ENCODE measurements at places on chromosomes 2 and 18. TPM values are rescaled to one million over a fixed set of nuclear protein-coding genes. Genes with fewer than 3 reads are reported as not detected.
A peak's percentile ranks its signal among the peaks of the same experiment; 100 is the strongest.

GRCh38 chr18:6994771-6995430 is 122.7 kb downstream of the LAMA1 start:
- no peaks in the 10 kb centered on the region for H3K36me3 ChIP-seq
- H3K4me1 ChIP-seq: no peaks in the 10 kb centered on the region
- H3K27ac ChIP-seq: no peak overlapping the region
- peak overlapping the region; percentile 8 for H3K4me3 ChIP-seq
- DNase-seq: peak; percentile 25

DNA sequence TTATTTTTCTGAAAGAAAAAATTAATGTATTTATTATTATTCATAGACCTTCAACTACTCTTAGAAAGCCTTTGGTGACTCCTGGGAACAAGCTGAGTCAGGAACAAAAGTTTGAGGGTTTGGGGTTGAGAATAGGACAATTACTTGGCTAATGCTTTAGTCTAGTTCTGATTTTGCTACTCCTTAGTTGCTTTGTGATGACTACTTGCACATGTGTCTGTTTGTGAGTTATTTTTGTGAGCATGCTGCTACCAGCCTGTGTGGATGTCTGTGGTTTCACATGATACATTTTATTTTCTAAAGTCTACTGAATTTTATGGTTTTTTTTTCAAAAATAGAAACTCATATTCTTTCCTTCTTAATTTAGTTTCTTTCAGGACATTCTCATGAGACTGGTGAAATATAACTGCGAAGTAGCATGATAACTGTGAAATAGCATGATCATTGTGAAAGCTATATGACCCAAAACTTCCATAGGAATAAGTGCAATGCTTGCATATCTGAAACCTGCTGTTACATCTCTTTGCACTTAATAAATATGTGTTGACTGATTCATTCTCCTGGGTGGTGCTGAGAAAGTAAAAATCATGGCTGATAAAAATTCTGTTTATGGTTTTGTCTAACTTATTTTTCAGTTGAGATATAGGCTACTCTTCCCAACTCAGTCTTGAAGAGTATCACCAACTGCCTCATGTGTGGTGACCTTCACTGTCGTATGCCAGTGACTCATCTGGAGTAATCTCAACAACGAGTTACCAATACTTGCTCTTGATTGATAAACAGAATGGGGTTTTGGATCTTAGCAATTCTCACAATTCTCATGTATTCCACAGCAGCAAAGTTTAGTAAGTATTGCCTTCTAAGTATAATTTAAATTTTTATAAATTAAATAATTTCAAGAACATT is 17.9 kb upstream of the IL18R1 start:
- H3K36me3 ChIP-seq: no peaks in the 10 kb centered on the region
- H3K27me3 ChIP-seq: no peaks in the 10 kb centered on the region
- peak; percentile 38 for DNase-seq
- H3K4me1 ChIP-seq: peaks cover 3% of the 10 kb centered on the region

GRCh38 chr2:43444989-43445645 is 150.7 kb downstream of the THADA start:
- no peak for DNase-seq
- H3K36me3 ChIP-seq: no peaks in the 10 kb centered on the region
- no peaks in the 10 kb centered on the region for H3K4me1 ChIP-seq

Gene DSG4
- polyA plus RNA-seq: not detected

Gene DNAH7
- 0.49 TPM for polyA plus RNA-seq

DNA sequence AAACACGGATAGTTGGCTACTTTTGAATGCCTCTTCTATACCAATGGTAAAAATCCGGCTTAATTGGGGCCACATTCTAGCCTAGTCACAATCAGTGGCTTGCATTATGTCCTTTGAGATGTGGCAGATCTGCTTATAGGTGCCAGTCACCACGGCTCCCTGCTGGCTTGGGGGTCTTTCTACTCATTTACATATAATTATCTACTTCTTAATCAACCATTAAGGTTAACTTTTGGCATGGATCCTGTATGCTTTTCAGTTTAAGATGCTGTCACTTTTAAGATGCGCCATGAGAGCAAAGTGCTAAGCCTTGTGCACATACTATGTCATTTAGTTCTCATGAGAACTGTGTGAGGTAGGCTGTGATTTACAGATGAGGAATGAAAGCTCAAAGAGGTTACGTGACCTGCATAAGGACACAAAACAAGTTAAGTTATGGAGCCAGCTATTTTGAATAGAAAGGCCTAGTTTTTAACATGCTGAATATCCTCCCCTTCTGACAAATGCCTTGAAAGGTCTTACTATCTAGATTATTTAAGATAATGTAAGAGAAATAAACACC is 4.1 kb downstream of the NEDD4L start:
- no peaks in the 10 kb centered on the region for H3K27me3 ChIP-seq
- peaks cover 8% of the 10 kb centered on the region for H3K4me1 ChIP-seq
- no peaks in the 10 kb centered on the region for H3K36me3 ChIP-seq
- no peak for DNase-seq
- no peak overlapping the region for H3K4me3 ChIP-seq

DNA sequence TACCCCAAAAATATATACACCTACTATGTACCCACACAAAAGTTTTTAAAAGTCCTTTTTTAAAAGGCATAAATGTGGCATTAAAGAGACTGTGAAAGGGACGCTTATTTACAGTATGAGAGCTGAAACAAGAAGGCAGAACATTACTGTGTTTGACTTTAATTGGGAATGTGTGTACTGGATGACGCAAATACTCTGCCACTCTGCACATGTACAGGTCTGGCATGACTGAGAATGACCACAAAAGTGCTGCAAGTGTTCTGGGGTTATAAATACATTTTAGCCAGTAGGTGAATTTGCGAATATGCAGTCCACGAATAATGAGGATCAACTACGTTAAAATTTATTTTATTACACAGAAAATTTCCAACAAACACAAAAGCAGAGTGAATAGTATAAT is 11.4 kb downstream of the DARS1 start:
- DNase-seq: no peak
- no peaks in the 10 kb centered on the region for H3K4me1 ChIP-seq
- peaks cover 2% of the 10 kb centered on the region for H3K36me3 ChIP-seq
- H3K27me3 ChIP-seq: no peaks in the 10 kb centered on the region
- H3K27ac ChIP-seq: no peak overlapping the region

- no peak for DNase-seq
- no peaks in the 10 kb centered on the region for H3K4me1 ChIP-seq
- no peaks in the 10 kb centered on the region for H3K27me3 ChIP-seq
- H3K27ac ChIP-seq: no peak overlapping the region
- no peak overlapping the region for H3K4me3 ChIP-seq
- H3K36me3 ChIP-seq: no peaks in the 10 kb centered on the region
These were observed 30.4 kb upstream of the ASB18 start for GRCh38 chr2:236294647-236295046.

- DNase-seq: peak; percentile 41
- no peaks in the 10 kb centered on the region for H3K27me3 ChIP-seq
- H3K36me3 ChIP-seq: no peaks in the 10 kb centered on the region
- H3K4me3 ChIP-seq: no peak overlapping the region
These were observed 256.0 kb downstream of the DCDC2C start for GRCh38 chr2:3959372-3959771.

- H3K36me3 ChIP-seq: peaks cover 3% of the 10 kb centered on the region
- DNase-seq: no peak
- H3K27me3 ChIP-seq: no peaks in the 10 kb centered on the region
- H3K4me3 ChIP-seq: no peak overlapping the region
These were observed 109.4 kb downstream of the SPTBN1 start for GRCh38 chr2:54565551-54565950.

Measured in fibroblast of lung (primary cell).